Endothelial cell of umbilical vein (primary cell): ENCODE measurements at places on chromosomes 7 and 10. TPM values are rescaled to one million over a fixed set of nuclear protein-coding genes. Genes with fewer than 3 reads are reported as not detected.

UPK3BL1 gene
- 14.1 and 34.4 TPM in 2 replicates for total RNA-seq

CTTNBP2 gene
- total RNA-seq: 0.25 and 0.35 TPM in 2 replicates

DNA sequence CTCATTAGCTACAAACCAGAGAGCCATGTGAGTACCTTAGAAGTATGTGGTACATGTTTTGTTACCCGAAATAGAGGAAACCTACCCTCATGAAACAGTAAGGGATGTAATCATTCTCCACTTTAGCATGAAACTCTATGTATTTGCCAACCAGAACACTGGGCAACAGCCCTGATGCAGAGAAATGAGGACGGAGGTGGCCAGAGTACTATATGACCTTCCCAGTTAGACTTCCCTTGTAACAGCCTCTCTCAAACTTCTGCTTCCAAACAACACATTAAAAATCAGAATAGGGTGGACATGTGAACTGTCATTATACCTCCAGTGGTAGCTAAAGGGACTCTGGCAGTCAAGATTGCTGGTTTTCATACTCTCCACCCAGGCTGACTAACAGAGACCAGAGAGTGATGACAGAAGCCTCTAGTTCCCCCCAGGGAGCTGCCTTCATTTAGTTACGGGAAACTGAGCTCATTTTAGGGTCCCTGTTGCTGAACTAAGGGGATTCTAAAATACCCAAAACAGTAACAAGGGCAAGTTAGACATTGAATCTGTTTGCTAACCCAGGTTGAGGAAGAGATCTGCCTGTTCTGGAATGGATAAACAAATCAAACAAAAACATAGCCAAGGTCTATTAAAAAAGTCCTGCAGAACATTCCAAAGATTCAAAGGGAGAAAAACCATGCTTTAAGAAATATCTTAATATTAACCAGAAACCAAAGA is 83.1 kb downstream of the VPS41 start:
- no peak overlapping the region for H3K4me3 ChIP-seq
- H3K4me1 ChIP-seq: peaks cover 5% of the 10 kb centered on the region
- DNase-seq: no peak
- H3K27me3 ChIP-seq: no peaks in the 10 kb centered on the region
- H3K36me3 ChIP-seq: no peaks in the 10 kb centered on the region

GRCh38 chr7:55887821-55888247 is 578 bp downstream of the ZNF713 start:
- peak overlapping the region; percentile 59 for H3K4me3 ChIP-seq
- no peak for DNase-seq
- no peaks in the 10 kb centered on the region for H3K27me3 ChIP-seq
- H3K4me1 ChIP-seq: peaks cover 2% of the 10 kb centered on the region
- H3K36me3 ChIP-seq: no peaks in the 10 kb centered on the region
- peak overlapping the region; percentile 60 for H3K27ac ChIP-seq

GRCh38 chr7:138500892-138501291 is 40.8 kb downstream of the TRIM24 start:
- DNase-seq: no peak
- no peaks in the 10 kb centered on the region for H3K36me3 ChIP-seq
- no peak overlapping the region for H3K27ac ChIP-seq
- H3K27me3 ChIP-seq: no peaks in the 10 kb centered on the region
- H3K4me3 ChIP-seq: no peak overlapping the region

DNA sequence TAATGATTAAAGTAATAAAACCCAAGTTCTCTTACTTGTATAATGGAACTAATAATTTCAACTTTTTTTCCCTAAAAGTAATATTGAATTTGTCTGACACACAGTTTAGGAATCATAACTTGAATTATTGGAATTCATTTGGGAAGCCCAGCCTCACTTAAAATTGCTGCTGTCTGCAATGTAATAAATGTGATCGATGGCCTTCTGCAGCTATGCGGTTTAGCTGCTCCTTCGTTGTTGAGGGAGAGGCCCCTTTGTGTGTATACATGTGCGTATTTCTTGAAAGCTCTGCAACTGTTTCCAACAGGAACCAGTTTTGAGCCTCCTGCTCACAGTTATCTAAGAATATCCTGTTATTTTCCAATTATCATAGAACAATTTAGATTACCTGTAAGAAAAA is 152.5 kb downstream of the AKR1D1 start:
- no peak for DNase-seq
- no peaks in the 10 kb centered on the region for H3K36me3 ChIP-seq
- H3K4me3 ChIP-seq: no peak overlapping the region
- no peaks in the 10 kb centered on the region for H3K27me3 ChIP-seq
- H3K4me1 ChIP-seq: no peaks in the 10 kb centered on the region

DNA sequence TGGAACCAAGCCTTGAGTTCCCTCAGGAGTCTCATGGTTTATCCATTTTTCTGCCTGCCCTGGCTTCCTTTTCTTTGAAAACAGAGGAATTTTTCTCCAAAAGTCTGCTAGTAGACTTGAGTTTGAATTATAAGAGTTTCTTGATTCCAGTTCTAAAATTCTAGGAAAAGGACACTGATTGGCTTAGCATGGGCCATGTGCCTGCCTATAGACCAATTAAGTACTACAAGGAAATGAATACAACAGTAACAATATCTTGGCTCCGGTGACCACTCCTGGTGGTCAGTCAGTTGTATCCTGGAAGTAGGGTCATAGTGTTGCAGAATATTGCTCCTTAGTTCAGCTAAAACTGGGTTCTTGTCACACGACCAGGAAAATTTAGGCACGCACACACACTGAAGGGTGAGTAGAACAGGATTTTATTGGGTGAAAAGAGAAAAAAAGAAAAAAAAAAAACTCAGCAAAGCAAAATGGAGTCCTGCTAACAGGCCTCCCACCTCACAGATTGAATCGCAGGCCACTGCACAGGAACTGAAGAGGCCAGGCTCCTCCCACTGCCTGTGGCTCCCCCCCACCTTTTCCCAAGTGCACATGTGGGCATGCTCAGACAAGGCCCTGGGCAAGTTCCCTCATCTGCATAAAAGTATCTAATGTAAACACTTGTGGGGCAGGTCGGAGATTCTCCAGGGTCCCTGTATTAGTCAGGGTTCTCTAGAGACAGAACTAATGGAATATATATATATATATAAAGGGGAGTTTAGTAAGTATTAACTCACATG is 155.1 kb downstream of the LYZL1 start:
- H3K4me3 ChIP-seq: no peak overlapping the region
- no peaks in the 10 kb centered on the region for H3K36me3 ChIP-seq
- no peak for DNase-seq
- no peaks in the 10 kb centered on the region for H3K27me3 ChIP-seq
- H3K4me1 ChIP-seq: no peaks in the 10 kb centered on the region

DNA sequence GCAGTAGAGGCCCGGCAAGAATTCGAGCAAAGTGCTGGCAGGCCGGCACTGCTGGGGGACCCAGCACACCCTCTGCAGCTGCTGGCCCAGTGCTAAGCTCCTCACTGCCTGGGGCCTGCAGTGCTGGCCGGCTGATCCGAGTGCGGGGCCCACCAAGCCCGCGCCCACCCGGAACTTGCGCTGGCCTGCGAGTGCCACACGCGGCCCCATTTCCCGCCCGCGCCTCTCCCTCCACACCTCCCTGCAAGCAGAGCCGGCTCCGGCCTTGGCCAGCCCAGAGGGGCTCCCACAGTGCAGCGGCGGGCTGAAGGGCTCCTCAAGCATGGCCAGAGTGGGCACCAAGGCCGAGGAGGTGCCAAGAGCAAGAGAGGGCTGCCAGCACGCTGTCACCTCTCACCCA is 3.1 kb downstream of the DYDC2 start:
- no peak overlapping the region for H3K4me3 ChIP-seq
- H3K27ac ChIP-seq: no peak overlapping the region
- no peak for DNase-seq
